Mammary microvascular endothelial cell (primary cell): ENCODE measurements at places on chromosomes 7 and 10. TPM values are rescaled to one million over a fixed set of nuclear protein-coding genes. Genes with fewer than 3 reads are reported as not detected.

TLX1 gene
- not detected in 2 replicates for total RNA-seq

GJD4 gene
- total RNA-seq: not detected in 2 replicates

TCERG1L gene
- total RNA-seq: not detected in 2 replicates

MEOX2 gene
- 28.0 and 34.8 TPM in 2 replicates for total RNA-seq

FAM13C gene
- total RNA-seq: 0.20 and 0.73 TPM in 2 replicates

COL17A1 gene
- 3.3 and 4.6 TPM in 2 replicates for total RNA-seq

GPR15LG gene
- not detected in 2 replicates for total RNA-seq

FZD1 gene
- 6.0 and 6.2 TPM in 2 replicates for total RNA-seq
